ENCODE measurements at places on chromosomes 5 and 9.

GRCh38 chr5:71662381-71662780, 56.7 kb upstream of the CARTPT start:
- no peak for DNase-seq

DNA sequence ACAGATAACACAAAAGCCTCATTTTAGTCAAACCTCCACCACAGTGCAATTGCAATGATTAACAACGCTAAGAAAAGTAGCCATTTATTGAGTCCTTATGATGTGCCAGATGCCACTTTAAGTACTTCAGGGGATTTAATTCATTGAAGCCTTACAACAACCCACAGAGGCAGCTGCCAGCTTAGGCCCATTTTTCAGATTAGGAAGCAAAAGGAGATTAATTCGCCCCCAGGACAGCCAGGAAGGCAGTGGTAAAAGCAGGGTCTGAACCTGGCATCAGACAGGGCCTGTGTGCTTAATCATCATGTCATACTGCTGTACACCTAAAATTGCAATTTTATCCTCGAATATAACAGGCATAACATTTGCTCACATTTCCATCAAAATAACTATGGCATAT, 23.9 kb downstream of the MED27 start:
- no peak for DNase-seq

DNA sequence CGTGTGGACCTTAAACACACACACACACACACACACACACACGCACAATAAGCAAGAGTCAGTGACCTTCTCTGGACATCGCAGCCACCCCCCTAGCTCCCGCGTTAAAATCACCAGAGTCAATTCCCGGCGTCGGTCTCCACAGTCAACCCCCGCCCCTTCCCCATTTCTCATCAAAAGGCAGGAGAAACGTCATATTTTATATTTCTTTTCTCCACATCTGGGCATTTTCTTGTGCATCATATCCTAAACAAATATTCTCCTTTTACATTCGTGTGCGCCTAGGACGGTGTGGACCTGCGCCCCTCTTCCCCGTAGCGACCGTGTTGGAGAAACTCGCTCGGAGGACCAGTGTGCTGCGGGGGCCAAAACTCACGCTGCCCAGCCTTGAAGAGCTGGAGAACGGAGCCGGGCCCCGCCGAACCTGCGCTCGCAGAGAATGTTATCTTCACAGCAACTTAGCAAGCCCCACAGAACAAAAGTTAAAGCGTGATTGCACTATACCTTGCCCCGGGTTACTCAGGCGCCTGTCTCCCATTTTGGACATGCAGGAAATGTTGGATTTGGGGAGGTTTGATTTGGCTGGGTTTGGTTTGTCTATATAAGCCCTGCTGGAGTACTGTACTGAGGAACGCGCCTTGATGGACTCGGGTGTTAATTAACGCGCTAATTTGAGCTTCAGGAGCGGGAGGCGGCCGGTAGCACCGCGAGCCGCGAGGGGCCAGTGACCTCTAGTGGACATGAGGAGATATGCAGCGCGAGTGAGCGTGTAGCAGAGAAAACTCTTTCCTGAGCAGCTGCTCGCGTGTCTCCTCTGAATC, 192.4 kb downstream of the MEF2C start:
- peak; percentile 42 for DNase-seq

- no peak for DNase-seq
Observed at GRCh38 chr9:85995599-85995998, 54.7 kb downstream of the NAA35 start.

DNA sequence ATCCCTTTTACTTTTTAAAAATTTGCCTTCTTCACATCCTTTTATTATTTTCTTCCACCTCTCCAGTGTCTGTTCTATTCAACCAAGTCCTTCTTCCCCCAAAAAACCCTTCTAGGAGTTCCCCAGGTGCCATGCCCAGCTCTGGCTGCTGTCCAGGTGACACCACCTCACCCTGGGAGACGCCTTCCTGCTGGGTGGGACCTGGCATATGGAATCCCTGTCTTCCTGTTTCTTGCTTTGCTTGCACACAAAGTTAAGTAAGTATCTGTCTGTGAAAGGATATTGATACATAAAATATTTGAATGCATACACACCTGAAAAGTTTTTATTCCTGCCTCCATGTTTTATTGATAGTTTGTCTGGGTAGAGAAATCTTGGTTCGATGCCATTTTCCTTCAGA, 23.1 kb upstream of the MED10 start:
- no peak for DNase-seq

DNA sequence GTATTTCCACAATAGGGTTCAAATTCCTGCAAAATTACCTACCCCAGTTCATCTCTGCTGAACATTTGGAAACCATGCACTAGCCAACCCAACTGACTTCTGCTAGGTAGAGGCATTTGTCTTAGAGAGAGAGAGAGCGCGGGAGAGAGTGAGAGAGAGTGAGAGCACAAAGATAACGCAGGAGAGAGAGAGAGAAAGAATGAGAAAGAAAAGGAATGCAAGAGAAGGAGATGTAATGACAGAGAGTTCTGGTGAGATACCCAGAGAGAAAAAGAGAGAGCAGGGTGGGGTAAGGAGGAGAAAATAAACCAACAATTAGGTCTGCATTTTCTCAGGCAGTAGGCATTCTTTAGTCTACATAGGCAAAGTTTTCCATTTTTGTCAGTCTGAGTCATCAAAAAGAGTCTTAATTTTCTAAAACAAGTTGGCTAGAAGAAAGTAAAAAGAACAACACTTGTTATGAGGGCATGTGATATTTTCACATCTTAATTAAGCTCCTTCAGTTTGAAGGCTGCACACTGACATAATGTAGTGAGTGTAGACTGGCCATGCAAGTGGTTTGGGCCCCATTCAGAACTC, 98.2 kb downstream of the MAP1B start:
- no peak for DNase-seq

DNA sequence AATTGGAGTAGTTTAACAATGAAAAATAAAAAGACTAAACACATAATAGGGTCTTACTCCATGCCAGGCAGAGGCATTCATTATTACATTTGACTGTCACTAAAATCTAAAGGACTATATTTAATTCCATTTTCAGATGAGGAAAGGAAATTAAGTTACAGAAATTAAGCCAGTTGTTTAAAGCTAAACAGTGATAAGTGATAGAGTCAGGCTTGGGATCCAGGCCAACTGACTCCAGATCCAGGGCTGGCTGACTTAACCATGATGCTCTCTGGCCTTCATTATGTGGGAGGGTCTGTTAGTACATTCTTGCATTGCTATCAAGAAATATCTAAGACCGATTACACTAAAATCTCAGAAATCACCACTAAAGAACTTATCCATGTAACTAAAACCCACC, 107.2 kb downstream of the ARHGEF28 start:
- no peak for DNase-seq

All from stimulated activated CD8-positive, alpha-beta memory T cell treated with anti-CD3 and anti-CD28 coated beads, Interleukin-2, amount 100 ng/mL, for 1 hour (primary cell).